Dorsolateral prefrontal cortex (tissue), 122 donors: ENCODE measurements at places on chromosomes 1 and 21. TPM values are rescaled to one million over a fixed set of nuclear protein-coding genes. Genes with fewer than 3 reads are reported as not detected.

CD84 gene
- total RNA-seq: 7.5 TPM

FNDC5 gene
- 38.5 TPM for total RNA-seq

LAPTM5 gene
- total RNA-seq: 26.3 TPM

RNU5D-1 gene
- not detected for total RNA-seq

RYR2 gene
- 84.4 TPM for total RNA-seq

KRTAP13-2 gene
- total RNA-seq: not detected

CHIT1 gene
- 1.5 TPM for total RNA-seq

PLA2G4A gene
- 5.0 TPM for total RNA-seq

ARTN gene
- 1.4 TPM for total RNA-seq

AKNAD1 gene
- not detected for total RNA-seq

PROX1 gene
- total RNA-seq: 54.4 TPM

ANKRD45 gene
- 12.0 TPM for total RNA-seq

KCNJ9 gene
- 93.8 TPM for total RNA-seq

LRRC38 gene
- total RNA-seq: 1.4 TPM

TNFRSF18 gene
- total RNA-seq: 1.6 TPM

SYNC gene
- total RNA-seq: 5.5 TPM

AMY2A gene
- 0.38 TPM for total RNA-seq

C1orf210 gene
- total RNA-seq: not detected

S100A1 gene
- 299 TPM for total RNA-seq

OR2L2 gene
- total RNA-seq: 5.0 TPM

- no peak for DNase-seq
These were observed 6.1 kb upstream of the IGFN1 start for GRCh38 chr1:201184307-201185122.

DNA sequence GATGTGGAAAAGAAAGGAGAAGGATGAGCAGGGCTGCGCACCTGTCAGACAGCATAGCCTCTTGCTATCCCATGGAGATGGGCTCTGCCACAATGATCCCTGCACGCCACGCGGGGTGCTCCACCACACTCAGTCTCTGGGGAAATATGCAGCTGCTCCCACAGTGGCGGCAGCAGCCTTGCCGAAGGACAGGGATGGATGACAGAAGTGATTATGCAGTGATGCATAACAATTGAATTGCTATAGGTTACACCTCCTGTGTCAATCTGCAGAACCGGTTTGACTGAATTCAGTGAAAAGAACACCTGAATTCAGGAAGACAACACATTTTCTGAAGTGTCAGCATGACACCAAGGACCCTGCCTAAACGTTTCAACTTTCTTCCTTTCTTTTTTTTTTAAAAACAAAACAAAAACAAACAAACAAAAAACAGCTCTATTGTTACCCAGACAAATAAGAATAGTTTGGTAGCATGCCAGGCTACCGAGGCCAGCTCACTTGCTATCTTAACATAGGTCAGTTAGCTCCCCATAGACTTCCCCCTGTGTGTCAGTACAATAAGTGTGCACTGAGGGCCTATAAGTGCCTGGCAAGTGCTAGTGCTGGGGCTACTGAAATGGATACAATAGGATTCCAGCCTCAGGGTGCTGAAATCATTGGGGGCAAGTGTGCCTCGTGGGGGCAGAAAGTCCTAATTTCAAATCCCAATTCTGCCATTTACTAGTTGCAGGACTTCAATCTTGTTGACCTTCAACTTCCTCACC, 127.6 kb upstream of the LMO4 start:
- no peak for DNase-seq

DNA sequence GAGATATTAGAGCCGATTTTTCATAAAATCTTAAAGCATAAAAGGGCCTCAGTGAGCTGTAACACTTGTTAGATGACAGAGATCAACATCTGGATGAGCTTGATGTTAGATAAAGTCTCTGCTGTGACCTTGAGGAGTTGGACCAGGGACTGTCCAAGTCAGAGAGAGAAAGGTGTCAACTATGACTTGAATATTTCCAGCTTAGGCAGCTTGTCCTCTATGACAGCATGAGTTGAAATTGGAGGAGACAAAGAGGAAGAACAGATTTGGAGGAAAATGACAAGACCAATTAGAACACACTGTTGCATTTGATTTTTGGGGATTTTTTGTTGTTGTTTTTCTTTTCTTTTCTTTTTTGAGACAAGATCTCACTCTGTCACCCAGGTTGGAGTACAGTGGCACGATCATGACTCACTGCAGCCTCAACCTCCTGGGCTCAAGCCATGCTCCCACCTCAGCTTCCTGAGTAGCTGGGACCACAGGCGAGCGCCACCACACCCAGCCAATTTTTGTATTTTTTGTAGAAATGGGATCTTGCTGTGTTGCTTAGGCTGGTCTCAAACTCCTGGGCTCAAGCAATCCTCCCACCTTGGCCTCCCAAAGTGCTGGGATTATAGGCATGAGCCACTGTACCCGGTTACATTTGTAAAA, 35.3 kb upstream of the CLIC4 start:
- no peak for DNase-seq

DNA sequence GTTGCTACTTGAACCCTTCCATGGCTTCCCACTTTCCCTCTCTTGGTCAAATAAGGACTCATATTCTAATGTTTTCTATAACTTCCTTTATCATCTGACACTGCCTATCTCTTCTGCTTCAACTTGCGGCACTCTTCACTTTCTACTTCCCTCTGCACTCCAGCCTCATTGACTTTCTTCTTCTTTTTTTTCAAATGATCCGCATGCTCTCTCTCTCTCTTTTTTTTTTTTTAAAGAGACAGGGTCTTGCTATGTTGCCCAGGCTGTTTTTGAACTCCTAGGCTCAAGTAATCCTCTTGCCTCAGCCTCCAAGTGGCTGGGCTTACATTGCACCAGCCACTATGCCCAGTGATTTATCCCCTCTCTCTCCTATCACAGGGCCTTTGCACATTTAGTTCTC, 7.3 kb upstream of the IL10 start:
- DNase-seq: no peak

GRCh38 chr1:224488806-224489499, 54.4 kb upstream of the WDR26 start:
- no peak for DNase-seq

GRCh38 chr1:66925558-66925910, 744 bp downstream of the MIER1 start:
- no peak for DNase-seq

- no peak for DNase-seq
These were observed 12.7 kb upstream of the AIM2 start for GRCh38 chr1:159089184-159089791.

DNA sequence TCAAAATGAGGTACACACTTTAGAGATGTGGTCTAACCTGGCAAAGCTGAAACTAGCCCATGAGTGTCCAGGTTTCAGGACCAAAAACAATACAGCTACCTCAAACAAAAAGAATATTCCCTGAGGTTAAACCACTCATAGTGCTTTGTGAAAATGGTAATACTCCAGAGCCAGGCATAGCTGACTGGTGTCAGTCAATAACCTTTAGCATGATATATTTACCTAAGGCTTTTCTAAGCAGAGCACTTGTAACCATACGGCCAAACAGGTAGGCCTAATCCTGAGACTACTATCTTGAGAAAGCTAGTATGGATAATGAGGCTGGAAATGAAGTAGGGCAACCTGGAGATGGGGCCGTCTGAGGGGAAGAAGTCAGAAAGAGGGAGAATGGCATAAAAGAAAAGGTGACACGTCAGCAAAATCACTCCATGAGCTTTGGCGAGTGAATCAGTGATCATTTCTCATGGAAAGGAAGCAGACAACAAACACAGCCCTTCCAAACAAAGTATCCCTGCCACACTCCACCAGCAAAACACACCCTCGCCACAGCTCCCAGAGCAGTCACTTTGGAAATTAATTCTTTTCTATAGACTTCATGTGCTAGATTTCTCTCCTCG, 1.7 kb upstream of the LRRC52 start:
- no peak for DNase-seq

GRCh38 chr1:186683652-186684410, 3.6 kb upstream of the PTGS2 start:
- no peak for DNase-seq

GRCh38 chr1:246394121-246394520, 113.0 kb downstream of the SMYD3 start:
- DNase-seq: no peak

DNA sequence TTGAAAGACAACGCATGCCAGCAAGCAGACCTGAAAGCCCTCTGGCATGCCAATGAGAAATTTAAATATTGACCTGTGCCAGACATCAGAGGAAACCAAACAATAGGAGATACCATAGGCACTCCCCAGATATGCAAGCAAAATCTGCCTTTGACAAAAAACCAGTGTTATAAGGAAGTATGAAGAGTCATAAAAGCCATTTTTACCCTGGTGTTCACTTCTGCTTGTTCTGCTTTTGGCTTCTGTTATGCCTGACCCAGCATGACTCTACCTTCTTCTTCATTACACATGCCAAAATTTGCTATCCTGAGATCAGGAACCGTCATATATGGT, 26.4 kb downstream of the NPHS2 start:
- no peak for DNase-seq

- no peak for DNase-seq
These were observed 12.0 kb upstream of the SKI start for GRCh38 chr1:2215909-2216766.

GRCh38 chr21:45449658-45450422, 44.9 kb downstream of the COL18A1 start:
- DNase-seq: no peak

GRCh38 chr1:85326336-85326735, 49.9 kb upstream of the BCL10 start:
- DNase-seq: no peak

- DNase-seq: no peak
These were observed 179.5 kb downstream of the GALNT2 start for GRCh38 chr1:230246551-230246950.

DNA sequence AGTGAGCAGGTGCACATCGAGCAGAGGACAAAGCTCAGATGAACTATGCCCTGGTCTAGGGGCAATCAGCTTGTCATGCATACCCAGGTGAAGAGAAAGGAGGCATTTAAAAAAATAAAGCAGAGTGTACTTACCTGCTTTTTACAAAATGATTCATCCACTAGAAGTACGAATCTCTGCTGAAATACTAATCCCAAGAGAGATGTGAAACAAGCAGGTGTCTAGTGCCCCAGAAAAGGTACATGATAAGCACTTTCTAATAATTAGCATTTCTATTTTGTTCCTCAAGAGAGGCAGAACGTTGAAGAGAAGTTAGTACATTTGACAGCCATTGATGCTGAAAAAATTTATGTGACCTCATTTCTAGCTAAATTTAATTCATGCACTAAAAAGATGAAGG, 31.1 kb downstream of the CHODL start:
- DNase-seq: no peak

- no peak for DNase-seq
These were observed 38.1 kb downstream of the RCSD1 start for GRCh38 chr1:167668108-167668507.

- DNase-seq: no peak
These were observed 40.2 kb downstream of the CASQ2 start for GRCh38 chr1:115728341-115728740.

DNA sequence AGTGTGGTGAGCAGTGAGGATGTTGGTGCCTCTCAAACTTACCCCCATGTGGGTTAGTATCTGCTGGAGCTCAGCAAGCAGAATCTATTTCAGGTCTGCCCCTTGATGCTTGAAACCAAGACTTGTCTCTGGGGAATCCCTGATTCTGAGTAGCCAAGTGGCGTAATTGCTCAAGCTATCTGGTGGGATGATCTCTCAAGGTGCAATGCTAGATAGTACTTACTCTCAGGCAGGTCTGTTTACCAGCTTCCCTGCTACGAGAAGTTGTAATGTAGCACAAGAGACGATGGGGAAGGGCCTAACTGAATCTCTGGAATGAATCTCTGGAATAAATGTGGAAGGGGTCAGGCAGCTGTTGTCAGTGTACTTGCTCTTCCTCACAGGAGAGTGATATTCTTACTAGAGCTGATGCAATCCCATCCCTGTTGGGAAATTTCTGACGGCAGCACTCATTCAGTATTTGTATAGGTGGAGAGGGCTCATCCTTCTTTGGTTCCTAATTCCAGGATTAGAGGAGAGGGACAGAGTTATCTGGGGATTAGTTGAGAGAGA, 65.4 kb downstream of the MACF1 start:
- DNase-seq: no peak

DNA sequence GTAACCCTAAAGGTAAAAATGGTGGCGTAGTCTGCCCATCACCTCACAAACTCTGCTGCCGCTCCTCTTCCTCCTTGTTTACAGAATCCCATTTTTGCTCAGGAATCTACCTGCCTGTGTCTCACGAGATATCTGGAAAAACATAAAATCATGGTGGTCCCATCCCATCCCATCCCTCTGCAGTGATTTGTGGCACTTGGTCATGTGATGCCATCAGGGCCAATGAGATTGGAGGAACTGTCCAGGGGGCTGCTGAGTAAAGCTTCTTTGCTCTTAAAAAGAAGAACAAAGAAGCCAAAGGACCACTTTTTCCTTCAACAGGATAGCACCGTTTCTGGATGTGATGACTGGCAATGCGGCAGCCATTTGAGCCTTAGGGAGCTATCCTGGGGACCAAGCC, 33.0 kb upstream of the CLDN14 start:
- DNase-seq: no peak

DNA sequence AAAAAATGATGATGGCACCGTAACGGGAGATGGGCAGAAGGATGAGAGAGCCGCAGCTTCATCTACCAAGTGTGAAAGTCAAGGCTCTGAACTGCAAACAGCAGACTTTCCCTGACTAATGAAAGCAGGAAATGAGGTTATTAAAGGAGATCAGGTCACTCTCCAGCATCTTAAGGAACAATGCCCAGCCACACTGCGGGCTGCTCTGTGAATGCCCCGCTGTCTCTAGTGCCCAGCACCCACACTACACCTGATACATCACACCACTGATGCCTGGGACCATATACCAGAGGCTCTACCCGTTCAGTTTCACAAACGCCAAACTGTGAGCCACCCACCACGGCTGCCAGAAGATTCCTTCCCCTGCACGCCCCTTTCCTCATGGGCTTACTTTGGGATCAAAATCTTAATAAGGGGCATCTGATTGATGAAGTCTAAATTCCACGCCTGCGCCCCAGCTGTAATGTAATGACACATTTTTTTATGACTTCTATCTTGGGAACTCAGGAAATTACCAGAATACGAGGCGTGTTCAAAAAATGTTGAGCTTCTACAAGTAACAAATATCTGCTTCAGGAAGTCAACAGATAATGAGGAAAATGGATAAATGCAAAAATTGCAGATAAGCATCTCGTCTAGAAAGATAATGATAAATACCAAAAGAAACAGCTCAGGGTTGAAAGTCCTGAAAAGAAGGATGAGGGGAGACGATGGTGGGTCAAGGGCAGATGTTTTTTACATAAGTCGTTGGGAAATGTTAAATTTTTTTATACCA, 72.0 kb downstream of the MIS18A start:
- no peak for DNase-seq

GRCh38 chr1:226606311-226607267, 58.0 kb downstream of the STUM start:
- DNase-seq: no peak
